ENCODE measurements at places on chromosomes 6 and 20.

DNA sequence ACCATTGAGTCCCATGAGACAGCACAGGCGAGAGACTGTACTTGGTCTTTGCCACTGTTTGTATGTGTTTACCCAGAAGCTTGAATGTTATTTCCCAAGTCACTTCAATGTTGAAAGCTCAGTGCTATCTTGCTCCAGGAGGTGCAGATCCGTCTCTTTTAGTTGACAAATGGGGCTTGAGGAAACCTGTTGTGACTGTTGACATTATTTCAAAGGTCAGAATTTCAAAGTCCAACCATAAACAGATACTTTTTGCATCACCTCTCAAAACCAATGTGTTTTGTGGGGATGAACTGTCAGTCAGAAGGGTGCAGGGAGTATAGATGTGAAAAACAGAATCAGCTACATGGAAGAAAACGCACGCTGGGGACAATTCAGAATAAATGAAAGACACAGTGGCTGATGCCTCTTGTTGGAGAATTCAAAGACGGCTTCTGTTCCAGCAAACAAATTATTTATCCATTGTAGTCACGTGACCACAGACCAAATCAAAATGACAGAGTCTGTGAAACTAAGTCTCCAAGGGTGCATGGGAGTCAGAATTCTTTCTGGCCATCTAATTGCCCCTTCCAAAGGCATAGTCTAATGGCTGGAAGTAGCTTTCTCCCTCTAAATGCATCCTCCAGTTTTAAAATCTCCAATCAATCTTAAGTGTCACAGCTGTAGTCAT, 83.7 kb downstream of the MYLK4 start:
- DNase-seq = no peak

GRCh38 chr20:57688864-57689263, 21.0 kb downstream of the PMEPA1 start:
- no peak for DNase-seq

GRCh38 chr6:42106112-42107023, 36.1 kb downstream of the C6orf132 start:
- DNase-seq = no peak

GRCh38 chr6:135419162-135419561, 78.4 kb downstream of the AHI1 start:
- peak; percentile 87 for DNase-seq

GRCh38 chr6:21845018-21845417, 251.5 kb downstream of the SOX4 start:
- no peak for DNase-seq

- no peak for DNase-seq
These were observed 67.1 kb downstream of the REPS1 start for GRCh38 chr6:138920906-138921305.

DNA sequence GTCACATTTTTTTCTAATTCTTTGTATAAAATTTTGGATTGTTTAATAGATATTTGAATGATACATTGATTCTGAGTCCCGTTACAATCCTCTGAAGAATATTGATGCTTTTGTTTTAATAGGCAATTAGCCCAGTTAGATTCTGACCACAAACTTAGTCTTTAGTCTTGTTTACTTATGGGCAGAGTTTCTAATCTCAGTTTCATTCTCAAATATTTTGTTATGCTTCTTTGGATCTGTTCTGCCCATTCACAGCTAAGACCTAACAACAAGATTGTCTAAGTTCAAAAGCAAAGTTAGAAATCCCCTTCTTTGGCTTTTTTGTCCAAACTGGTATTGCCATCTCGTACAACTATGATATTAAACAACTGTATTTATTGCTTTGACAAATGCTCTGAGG, 58.0 kb downstream of the TBXT start:
- no peak for DNase-seq

DNA sequence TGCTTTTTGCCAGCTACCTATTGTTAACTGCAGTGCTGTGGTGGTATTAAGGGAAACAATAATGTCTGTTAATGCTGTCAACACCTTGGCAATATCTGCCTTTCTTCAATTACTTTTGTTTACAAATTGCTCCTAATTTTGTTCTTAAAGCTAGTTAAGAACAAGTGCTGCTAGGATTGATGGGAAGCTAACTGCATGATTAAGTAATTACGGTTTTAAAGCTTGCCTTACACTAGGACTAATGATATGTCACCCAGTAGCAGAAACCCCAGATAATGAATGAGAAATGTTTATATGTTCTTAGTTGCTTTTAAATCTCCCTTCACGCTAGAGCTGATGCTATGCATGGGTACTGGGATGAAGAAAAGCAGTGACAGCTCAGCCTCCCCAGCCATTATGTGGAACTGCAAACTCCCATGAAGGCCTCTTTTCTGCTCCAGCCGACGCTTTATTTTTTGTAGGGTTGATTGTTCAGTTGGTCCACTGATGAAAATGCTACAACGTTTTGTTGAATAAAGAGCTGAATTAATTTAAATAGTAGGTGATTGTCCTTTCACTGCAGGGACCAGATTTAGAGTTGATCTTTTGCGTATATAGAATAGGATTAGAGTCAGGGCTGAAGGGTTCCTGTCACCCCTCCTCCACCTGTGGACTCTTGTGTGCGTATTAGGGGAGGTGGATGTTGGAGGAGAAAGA, 610.5 kb downstream of the TFAP2B start:
- no peak for DNase-seq

GRCh38 chr20:33518071-33518470, 28.2 kb downstream of the CBFA2T2 start:
- DNase-seq = no peak

GRCh38 chr20:40630099-40630498, 58.9 kb downstream of the MAFB start:
- no peak for DNase-seq

- DNase-seq = no peak
These were observed 61.2 kb downstream of the FOXC1 start for GRCh38 chr6:1670711-1671462.

DNA sequence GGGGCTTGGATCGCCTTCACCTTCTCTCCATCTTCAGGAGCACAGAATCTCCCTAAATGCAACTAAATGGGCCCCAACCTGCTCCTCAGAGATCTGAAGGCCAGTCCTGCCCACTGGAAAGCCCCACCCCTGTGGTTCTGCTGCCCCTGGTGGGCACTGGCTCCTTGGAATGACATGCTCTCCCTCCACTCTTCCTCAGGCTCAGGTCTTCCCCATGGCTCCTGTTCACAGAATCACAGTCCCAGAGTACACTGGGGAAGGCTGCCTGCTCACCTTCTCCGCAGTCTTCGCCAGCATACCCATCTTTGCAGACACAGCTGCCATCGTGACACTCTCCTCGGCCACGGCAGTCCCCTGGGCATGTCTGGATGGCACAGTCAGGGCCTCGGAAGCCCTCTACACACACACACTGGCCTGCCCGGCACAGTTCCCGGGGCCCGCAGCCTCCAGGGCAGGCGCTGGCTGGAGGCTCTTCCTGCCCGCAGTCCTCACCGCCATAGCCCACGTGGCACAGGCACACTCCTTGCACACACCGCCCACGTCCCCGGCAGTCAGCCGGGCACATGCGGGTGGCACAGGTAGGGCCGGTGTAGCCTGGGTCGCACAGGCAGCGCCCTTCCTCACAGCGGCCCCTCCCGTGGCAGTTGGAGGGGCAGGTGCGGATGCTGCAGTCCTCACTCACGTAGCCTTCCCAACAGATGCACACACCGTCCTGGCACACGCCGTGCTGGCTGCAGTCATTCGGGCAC, 13.6 kb downstream of the TNXB start:
- no peak for DNase-seq
